ENCODE measurements at places on chromosomes 5 and 9. TPM values are rescaled to one million over a fixed set of nuclear protein-coding genes. Genes with fewer than 3 reads are reported as not detected.
A peak's percentile ranks its signal among the peaks of the same experiment; 100 is the strongest.

LCN2 gene
- 56.9 TPM for total RNA-seq

BTNL9 gene
- 2.5 TPM for total RNA-seq

SERF1B gene
- total RNA-seq = 33.6 TPM

DNA sequence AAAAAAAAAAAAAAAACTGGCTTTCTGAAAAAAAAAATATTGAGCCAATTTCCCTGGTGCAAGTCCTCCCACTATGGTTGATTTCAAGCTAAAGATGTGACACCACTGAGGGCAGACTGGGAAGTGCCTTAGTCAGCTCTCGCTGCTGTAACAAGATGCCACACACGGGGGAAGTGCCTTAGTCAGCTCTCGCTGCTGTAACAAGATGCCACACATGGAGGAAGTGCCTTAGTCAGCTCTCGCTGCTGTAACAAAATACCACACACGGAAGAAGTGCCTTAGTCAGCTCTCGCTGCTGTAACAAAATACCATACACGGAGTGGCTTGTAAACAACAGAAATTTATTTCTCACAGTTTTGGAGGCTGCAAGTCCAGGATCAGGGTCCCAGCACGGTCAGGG is 23.4 kb downstream of the BTNL9 start:
- H3K36me3 ChIP-seq = no peaks in the 10 kb centered on the region
- H3K27me3 ChIP-seq = peaks cover 79% of the 10 kb centered on the region
- no peak for DNase-seq
- H3K4me3 ChIP-seq = no peak overlapping the region

DNA sequence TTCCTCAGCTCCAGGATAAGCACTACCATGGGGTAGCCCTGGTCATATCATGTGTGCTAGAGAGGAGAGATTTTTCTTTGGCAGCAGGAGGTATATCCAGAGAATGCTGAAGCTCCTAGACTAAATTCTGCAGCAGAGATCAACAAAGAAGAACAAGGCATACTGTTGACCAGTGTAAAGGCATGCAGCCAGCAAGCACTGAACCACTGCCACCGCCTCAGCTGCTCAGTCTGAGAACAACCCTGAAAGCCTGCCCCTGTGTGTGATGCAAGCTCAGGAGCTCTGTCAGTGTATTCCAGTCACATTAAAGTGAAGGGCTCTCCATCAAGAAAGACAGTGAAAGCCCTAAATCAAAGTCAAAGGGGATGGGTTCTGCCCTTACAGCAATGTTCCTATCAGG is 439.5 kb upstream of the CD180 start:
- H3K27me3 ChIP-seq = no peaks in the 10 kb centered on the region
- H3K4me3 ChIP-seq = no peak overlapping the region
- no peaks in the 10 kb centered on the region for H3K36me3 ChIP-seq
- H3K4me1 ChIP-seq = no peaks in the 10 kb centered on the region
- peak; percentile 13 for DNase-seq
